Stimulated activated CD8-positive, alpha-beta memory T cell treated with anti-CD3 and anti-CD28 coated beads, Interleukin-2, amount 100 ng/mL, for 48 hours (primary cell): ENCODE measurements at places on chromosomes 13 and 19.

- DNase-seq, result no peak
These were observed 2.0 kb upstream of the GAPDHS start for GRCh38 chr19:35531291-35531690.

DNA sequence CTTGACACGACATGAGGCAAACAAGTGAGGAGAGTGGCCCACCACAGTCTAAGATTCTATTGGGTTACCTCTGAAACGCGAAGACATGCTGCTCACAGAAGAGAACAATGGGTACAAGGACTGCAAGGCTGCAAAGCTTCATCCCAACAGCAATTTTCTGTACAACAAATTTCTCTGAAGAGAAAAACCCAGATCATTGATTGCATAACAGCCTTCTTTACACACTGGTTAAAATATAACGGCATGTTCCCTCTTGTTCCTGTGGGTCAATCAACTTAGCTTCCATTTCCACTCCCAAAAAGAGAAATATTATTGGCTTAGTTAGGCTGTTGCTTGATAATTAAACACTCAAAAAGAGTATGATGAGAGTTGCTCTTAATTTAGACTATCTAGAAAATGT, at the start of gene CPB2:
TSS of gene CPB2 (minus strand) at position 166 of the 400 bp plus-strand sequence. CDS start at position 142, 24 bp downstream.
- DNase-seq, result no peak

DNA sequence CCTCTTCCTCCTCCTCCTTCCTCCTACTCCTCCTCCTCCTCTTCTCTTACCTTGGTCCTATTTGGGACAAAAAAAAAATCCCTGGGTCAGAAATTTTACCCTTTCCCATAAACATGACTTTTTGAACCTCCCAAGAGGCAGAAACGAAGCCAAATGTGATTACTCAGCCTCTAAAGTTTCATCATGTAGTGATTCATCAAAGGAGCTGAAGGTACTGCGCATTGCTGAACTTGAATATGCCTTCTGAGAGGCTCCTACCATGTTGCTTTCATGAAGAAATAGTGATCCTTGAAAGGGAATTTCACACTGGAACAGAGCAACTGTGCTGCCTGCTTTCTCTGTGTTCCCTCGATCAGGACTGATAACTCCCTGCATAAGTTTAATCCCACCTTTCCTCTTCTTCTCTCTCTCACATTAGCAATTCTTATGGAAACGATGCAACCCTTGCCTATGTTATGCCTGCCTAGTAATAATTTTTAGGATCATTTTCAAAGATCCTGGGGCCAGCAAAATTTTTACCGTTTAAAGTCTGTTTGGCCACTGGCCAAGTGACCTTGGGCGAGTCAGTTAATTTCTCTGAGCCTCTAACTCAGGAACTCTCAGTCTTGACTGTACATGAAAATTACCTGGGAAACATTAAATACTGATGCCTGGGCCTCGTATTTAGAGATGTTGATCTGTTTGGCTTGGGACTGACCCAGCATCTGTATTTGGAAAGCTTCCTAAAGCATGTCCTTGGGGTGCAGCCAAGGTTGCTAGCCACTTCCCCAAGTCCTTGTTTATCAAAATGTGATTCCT, 149.5 kb downstream of the DCT start:
- no peak for DNase-seq

DNA sequence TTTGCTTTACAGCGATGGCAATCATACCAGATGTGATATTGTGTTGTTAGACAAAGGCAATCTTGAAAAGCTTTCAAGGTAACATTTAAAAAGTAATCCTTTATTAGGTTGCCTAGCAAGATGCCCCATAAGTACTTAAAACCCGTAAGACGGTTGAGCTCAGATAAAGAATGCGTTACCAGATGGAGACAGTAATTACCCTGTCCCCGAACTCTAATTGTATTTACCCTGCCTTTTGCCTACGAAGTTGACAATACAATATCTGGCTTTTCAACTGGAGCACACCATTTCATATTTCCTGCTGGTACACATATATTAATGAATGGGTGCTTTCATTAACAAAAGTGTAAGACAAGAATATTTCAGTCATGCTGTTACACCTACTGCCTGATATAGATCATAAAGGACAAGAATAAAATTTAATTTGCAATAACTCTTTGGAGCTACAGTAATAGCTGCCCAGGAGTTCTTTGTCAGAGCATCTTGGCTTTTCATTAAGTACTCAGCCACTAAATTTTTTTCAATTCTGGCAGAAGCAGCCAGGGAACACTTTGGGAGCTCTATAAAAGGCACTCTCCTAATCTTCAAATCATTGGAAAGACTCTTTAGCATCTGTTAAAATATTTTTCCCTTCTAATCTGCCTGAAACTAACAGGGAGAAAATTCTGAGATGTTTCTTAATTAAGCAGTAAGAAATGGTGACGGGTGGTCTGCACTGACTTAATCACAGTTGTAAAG, 63.8 kb downstream of the DCT start:
- no peak for DNase-seq

DNA sequence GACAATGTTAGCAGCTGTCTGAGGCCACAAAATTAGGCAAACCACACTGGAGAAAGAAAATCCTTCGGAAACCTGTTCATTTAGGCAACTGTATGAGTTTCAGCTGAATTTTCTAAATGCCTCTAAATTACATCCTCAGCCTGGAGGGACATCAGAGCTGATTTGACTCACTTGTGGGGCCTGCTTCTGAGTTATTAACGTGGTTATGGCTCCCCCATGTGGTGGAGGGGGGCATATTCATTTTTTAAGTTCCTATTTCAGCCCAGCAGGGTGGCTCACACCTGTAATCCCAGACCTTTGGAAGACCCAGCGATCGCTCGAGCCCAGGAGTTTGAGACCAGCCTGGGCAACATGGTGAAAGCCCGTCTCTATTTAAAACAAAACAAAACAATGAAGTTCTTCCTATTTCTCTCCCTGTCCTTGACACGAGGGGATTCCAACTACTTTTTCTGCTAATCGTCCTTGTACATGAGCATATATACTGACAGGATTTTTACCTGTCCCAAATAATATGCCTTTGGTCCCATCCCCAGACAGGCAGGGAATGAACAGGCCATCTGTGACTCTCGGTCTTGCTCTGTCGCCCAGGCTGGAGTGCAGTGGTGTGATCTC, 31.5 kb upstream of the HIF3A start:
- DNase-seq, result peak; percentile 36
